ENCODE measurements at places on chromosomes 3 and 15.

DNA sequence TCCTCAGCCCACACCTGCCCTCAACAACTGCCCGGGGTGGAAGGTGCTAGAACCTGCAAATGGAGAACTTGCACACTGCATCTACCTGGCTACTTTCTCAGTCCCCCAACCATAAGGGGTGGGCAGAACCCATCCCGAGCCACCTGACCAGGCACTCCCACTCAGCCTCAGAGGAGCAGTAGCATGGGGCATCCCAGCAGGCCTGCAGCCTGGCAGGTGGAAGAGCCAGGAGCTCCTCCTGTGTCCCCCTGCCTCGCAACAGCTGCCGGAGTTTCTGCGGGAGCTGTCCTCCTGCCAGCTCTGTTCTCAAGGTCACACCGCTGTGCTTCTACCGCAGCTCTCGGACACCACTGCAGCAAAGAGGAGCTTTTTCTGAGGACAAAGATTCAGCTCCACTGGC lies 27.5 kb downstream of the RAB6B start:
- no peak for DNase-seq

- no peak for DNase-seq
These were observed 87.8 kb downstream of the ASB7 start for GRCh38 chr15:100690032-100690794.

DNA sequence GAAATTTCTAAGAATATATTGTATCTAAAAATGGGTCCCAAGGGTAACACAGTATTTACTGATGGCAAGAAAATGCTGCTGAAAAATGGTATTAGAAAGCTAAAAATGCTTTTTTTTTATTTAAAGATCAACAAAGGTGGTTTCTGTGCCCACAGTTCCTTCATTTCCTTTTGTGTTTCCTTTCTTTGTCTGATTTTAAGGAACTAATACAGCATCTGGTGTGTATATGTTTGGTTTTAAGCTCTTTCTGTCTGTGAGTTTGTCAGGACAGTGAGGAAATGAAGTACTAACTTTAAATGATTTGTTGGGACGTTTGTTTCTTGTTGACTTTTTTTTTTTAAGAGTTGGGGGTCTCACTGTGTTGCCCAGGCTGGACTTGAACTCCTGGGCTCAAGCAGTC lies 38.2 kb downstream of the RASA2 start:
- no peak for DNase-seq

GRCh38 chr3:100880072-100880471 lies 113.1 kb downstream of the ABI3BP start:
- DNase-seq, result no peak

GRCh38 chr3:105277656-105278055 lies 89.1 kb upstream of the ALCAM start:
- no peak for DNase-seq

- no peak for DNase-seq
These were observed 35.0 kb downstream of the RFTN1 start for GRCh38 chr3:16478516-16478915.

Data from hematopoietic multipotent progenitor cell treated with erythropoietin and hydrocortisone succinate and interleukin-3 and kit ligand, for 6 days (in vitro differentiated cells).